Activated CD8-positive, alpha-beta memory T cell treated with anti-CD3 and anti-CD28 coated beads for 1 hour (primary cell): ENCODE measurements at places on chromosomes 4 and X.

- DNase-seq = no peak
Measured at GRCh38 chrX:41389311-41389888, 55.4 kb downstream of the DDX3X start.

DNA sequence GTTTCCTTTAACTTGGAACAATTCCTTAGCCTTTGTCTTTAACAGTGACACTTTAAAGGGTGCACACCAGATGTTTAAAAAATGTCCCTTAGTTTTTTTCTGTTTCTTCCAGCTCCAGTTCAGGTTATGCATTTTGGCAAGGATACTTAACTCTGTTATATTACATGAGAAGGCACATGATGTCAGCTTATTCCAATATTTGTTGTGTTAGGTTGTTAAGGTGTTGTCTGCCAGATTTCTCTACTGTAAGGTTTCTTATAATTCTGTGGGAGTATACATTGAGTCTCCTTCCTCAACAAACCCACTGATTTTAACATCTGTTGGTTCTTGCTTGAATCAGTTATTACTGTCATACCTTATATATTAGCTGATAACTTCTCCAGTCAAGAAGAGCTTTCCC is 33.3 kb downstream of the REST start:
- no peak for DNase-seq

DNA sequence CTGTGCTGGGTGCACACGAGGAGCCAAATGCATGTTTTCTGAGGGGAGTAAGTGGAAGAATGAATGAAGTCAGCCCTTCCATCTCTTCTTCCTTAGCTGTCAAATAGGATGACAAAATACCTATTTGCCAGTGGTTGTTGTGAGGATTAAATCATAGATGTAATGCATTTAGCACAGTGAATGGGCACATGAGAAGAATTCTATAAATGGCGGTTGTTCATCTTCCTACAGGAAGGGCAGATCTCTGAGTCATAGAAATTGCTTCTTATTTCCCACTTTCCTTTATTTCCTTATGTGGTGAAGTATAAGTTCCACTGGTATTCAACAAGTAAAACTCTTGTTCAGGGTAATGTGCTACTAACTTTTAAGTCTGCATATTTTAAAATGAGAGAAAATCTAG is 83.1 kb downstream of the SORBS2 start:
- DNase-seq = no peak

DNA sequence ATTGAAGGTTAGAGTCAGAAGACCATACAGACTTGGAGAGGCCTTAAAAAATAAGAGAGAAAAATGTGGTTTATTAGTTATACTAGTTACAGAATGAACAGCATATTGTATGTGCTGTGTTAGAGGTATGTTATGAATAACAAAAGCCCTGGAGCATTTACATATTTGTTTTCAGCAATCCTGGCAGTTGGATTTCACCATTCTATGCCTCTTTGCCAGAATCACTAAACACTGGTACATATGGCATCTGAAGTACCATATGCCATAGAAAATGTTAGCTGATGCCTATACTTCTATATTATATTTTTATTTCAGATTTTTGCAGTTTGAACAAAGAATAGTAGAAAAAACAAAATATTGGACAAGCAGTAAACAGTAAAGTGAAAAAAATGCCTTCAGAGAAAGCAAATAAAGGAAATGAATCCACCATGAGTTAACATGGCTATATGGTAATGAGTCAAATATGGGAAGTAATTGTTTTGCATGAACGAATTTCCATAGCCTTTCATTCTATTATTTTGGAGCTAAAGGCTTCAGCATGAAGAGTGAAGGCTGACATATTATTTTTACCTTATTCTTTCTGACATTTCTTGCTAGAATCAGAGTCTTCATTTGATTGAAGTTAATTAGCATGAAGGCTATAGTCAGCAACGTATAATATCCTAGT is 41.9 kb upstream of the PRDM8 start:
- DNase-seq = no peak

- no peak for DNase-seq
Measured at GRCh38 chr4:98605216-98605615, 53.2 kb downstream of the TSPAN5 start.

DNA sequence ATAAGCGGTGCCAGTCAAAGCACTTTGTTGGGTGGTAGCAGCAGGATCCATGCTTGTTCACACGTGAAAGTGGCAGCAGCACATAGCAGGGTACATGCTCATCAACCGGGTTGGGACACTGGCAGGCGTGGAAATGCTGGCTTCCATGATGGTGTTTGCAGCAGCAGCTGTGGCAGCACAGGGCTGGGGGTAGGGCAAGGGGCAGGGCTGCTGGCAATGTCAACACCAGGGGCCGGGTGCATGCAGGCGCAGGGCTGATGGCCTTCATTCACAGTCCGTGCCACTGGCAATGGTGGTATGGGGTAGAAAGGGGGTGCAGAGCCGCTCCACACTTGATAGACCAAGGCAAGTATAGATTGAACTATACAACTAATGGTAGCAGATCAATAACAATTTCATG is 374.7 kb upstream of the FAM241A start:
- no peak for DNase-seq

- DNase-seq = no peak
Measured at GRCh38 chr4:138297743-138298405, 55.7 kb upstream of the SLC7A11 start.

GRCh38 chr4:186700746-186701145 is 22.9 kb downstream of the FAT1 start:
- DNase-seq = no peak

GRCh38 chr4:134499074-134499473 is 297.5 kb upstream of the PABPC4L start:
- no peak for DNase-seq

DNA sequence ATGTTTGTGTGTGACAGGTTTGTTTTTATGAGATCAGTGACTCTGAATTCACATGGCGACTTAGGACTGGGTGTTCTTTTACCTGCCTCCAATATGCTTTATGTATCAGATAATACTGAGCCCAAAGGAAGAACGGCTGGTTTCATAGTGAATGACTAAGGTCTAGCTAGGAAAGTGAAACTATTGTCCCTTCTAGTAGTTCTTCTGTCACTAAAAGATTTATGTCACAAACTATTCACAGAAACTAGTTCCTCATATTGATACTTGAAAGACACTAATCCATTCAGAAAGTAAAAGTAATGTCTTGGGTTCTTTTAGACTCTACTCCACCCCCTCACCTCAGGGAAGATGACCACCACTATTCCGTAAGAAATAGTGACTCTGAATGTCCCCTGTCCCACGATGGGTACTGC is 81.7 kb downstream of the EGF start:
- no peak for DNase-seq

DNA sequence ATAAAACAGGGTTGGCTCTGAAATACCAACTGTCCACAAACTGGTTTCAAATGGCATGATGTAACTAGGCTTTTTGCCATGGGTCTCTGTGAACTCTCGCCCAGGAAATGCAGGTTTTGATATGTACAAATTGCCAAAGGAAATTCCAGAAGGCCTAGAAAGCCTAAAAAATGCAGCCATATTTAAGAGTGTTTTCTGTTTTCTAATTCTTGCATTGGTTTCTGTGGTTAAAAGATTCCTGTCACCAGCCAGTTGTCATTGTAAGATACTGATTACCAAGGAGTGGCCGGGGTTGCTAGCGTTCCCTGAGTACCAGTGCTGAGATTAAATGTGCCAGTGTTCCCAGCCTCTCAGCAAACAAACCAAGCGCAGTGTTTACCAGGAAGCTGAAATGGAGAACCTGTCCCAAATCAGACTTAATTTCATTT is 53.9 kb upstream of the SORBS2 start:
- no peak for DNase-seq

GRCh38 chr4:41436419-41436818 is 101.5 kb upstream of the LIMCH1 start:
- no peak for DNase-seq

- no peak for DNase-seq
Measured at GRCh38 chr4:94407846-94408245, 43.9 kb upstream of the PDLIM5 start.

DNA sequence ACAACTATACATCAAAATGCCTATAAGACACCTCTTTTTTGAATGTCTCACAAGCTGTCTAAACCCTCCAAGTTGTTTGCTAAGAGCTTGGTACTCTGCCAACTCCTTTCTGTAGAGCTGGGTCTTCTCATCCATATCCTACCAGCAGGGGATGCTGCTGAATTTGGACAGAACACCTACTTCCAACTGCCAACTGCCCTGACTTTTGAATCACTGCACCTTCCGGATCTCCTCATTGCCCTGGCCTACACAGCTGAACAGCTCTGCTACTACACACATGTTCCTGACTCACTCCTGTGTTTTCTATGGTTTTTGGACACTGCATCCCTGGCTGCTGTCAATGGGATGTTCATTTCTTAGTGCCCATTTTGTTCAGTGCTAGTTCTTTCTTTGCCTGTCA is 18.7 kb downstream of the FAM184B start:
- DNase-seq = no peak

DNA sequence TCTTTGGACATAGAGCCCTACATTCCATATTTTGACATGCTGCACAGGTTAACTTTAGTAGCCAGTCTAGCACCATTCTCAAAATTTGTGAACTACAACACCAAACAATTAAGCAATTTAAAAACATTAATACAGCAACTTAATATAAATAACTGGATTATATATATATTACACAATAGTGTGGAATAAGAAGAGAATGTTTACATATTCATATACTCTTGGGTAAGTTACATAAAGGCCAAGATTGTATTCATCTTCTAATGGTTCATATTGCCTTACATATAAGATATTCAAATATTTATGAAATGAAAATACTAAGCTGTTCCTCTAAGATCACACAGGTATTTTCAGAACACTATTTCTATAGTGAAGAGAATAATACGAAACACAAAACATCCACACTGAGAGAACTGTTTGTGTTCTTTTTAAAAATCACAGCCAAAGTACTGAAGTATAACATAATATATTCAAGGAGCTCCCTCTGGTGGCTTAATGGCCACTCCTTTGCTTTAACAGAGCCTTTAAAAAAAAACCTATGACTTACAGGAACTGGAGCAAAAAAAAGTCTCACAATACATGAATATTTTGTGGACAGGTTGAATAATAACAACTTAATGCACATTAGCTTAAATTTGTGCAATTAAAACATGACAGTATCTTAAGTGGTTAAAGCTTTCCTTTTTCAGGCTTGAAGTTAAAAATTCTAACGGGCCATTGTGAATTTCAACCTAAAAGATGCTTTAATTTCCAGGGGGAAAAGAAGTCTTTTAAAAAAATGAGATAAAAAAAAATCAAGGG is 46.2 kb downstream of the NEK1 start:
- no peak for DNase-seq

DNA sequence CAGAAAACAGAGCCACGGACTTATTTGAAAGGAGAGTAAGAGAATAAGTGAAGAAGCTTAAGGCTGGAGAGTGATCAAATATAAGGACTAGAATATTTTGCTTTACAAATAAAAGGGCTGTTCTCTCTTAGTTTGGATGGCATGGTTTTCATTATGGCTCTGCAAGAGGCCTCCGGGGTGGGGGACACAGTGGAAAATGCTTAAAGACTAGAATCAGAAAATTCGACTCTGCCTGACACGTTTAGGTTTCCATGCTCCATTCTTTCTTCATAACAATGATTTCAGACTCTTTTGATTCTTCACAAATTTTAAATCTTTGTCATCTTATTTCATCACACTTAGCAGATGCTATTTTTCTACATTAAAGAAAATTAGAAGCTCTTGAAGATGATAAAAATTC is 632.4 kb upstream of the BOD1L1 start:
- DNase-seq = no peak

- DNase-seq = no peak
Measured at GRCh38 chr4:71110499-71110898, 117.0 kb downstream of the DCK start.

GRCh38 chrX:41472231-41472815 is 25.2 kb downstream of the NYX start:
- DNase-seq = no peak

DNA sequence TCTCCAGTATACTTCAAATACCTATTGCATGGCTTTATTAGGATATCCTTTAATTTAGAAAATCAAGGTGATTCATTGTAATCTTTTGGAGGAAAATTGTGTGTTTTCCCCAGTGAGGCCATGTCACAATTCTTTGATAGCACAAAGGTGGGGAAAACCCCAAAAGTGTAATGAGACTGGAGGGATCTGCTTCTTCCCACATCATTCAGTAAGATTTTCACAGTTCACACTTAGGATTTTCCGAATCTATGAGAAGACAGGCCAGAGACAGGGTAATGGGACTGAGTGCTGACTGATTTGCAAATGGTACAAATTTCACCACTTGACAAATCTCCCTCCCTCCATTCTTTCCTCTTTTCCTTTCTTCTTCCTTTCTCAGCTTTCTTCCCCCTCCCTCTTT is 181.1 kb downstream of the MGST2 start:
- DNase-seq = no peak

- no peak for DNase-seq
Measured at GRCh38 chr4:10117359-10118047, 904 bp upstream of the WDR1 start.

- no peak for DNase-seq
Measured at GRCh38 chrX:152635941-152636340, 1.8 kb upstream of the GABRQ start.

DNA sequence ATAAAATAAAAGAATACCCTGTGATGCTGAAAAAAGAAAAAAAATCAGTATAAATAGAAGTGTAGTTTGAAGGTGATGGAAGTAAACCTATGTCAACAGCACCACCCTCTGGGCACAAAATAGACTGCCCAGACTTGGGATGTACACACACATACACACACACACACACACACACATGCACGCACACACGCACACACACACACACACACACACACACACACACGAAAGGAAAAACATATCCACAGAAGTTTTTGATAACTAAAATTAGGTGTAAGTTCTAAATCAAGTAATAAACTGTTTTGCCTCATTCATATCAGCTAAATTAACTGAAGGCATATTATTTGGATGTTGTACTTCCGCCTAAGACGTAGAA is 40.5 kb downstream of the ANXA5 start:
- DNase-seq = no peak

GRCh38 chr4:160611181-160611580 is 1508.3 kb downstream of the RAPGEF2 start:
- DNase-seq = no peak

DNA sequence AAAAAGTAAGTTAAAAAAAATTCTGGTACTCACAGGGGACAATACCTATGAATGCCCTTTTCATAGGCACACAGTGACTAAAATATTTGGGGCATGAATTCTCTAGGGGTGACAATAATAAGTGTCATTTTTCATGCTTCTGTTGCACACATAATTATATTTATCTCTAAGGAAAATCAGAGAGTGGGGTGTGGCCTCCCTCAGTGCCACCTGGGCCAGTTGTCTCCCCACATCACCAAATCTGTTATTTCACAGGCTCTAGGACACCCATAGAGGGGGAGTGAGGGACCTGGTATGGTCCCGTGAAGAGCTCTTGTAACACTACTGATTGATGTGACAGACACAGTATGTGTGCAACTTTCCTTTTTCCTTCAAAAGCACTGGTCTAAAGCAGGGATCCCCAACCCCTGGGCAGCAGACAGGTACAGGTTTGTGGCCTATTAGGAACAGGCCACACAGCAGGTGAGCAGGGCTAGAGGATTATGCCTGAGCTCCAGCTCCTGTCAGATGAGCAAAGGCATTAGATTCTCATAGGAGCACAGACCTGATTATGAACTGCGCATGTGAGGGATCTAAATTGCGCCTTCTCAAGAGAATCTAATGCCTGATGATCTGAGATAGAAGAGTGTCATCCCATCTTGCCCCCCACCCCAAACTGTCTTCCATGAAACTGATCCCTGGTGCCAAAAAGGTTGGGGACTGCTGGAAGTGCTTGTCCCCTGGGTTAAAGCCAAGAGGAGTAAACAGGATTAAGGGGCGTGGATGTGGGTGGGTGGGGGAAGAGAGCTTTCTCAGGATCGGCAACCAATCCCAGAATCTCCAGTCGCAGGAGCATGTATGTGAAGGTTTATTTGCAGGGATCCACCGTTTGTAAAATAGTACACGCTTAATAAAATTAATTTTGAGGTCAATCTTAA is 856 bp downstream of the SLC9B1 start:
- no peak for DNase-seq
